Osteoblast (primary cell): ENCODE measurements at places on chromosomes 7 and 10. TPM values are rescaled to one million over a fixed set of nuclear protein-coding genes. Genes with fewer than 3 reads are reported as not detected.

GRCh38 chr7:74360008-74360407 is 70.8 kb downstream of the CLIP2 start:
- peak; percentile 29 for DNase-seq

DNA sequence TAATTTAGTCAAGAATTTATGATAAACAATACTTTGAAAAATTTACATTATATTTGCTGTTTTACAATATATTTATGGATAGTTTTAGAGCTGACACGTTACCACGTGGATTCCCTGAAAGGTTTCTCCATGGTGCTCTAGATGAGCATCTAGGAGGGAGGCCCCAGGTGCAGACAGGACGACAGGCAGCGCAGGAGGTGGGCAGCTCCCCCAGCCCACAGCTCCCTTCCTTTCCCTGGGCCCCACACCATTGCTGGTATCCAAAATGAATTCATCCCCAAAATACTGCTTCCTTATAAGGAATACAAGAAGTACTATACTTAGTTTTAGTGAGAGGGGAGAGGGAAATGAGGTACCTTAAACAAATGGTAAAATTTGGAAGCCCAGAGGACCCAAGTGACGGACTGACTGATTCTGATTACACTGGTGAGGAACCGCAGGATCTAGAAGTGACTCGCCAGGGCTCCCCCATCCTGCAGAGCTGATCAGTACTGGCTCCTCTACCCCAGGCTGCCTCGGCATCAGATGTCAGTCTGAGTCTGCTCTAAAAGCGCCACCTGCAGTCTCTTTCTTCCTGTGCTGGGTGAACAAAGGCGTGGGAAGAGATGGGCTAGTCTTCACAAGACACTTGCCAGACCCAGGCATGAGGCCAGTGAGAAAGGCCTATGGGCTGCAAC is 89.2 kb downstream of the DLG5 start:
- DNase-seq, result peak; percentile 91

- DNase-seq, result no peak
These were observed 343.9 kb downstream of the ABCA13 start for GRCh38 chr7:48515171-48515570.

GRCh38 chr10:100878291-100878910 is 34.4 kb upstream of the SLF2 start:
- peak; percentile 96 for DNase-seq

DNA sequence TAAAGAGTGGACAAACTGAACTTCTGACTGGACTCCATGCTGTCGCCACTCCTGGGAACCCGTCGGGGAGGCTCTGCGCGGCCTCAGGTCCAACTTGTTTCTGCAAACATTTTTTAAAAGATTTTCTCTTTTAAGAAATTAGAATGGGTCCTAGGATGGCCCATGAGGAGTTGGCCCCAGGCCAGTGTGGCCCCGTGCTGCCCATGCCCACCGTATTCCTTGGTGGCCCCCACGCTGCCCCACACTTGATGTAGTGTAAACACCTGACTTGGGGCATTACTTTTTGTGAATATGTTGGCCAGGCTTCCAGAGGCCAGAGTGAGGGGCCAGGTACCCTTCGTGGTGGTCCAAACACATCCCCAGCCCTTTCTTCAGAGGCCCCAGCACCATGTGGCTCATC is 19.3 kb downstream of the ZNF316 start:
- DNase-seq, result peak; percentile 58

DNA sequence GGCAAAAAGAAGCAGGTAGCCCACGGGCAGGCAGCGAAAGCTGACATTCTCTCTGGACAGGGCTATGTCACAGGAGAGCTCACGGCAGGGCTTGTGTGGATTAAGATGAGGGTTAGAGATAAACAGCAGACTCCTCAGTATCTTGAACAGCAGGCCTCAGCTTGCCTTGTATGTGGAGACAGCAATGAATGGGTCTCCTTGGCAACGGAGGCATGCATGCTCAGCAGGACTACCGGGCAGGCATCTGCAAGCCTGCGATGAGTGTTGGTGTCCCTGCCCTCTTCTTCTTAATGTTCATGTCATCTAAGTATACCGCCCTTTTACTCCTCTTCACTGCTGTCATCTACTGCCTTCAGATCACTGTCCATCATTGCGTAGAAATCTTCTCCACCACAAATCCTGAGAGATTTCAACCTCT is 81.9 kb upstream of the C1GALT1 start:
- DNase-seq, result no peak

- DNase-seq, result no peak
These were observed 28.1 kb upstream of the PLXDC2 start for GRCh38 chr10:19788075-19788686.

- DNase-seq, result peak; percentile 66
These were observed 54.5 kb downstream of the COA1 start for GRCh38 chr7:43674559-43675436.

DNA sequence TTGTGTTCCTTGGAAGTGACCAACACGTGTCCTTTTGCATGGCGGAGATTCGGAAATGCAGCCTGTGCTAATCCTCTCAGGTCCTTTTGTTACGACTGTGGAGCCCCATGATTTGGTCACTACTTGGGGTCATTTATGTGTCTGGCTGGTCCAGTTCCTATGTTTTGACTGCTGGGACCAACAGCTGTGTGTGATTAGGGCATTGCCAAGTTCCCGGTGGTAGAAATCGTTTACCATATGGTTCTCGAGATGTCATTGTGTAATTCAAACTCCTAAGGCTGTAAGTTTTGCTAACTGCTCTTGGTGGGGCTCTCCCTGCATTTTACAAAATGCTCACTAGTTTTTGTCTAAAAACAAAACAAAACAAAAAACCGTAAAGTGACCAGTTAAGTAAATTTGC is 62.0 kb downstream of the CCNY start:
- no peak for DNase-seq

DNA sequence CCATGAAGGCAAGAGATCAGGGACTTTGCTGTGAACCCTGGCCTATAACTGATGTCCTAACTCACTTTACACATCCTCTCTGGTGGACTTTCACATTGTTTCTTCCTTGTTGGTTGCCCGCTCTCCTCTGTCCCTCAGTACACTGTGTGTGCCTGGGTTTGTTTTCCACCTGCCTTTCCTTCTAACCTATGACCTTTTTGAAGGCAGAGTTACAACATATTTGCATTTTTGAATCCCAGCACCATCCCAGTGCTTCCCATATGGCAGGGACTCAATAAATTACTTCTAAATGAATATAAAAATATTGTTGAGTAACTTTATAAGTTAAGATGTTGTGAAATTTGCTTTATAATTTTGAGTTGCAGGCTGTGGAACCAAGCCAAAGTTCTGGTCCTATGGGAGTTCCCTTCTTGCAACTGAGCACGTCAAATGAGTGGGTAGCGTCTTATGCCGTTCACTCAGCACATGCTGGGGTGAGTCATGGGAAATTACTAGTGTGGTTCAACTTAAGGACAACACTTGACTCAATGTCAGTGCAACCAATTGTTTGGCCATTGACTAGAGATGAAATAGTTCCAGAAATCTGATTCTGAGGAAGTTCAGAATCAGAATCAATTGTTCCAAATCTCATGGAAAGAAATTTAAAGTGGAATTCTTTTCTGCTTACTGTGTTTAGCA is 250.9 kb downstream of the TWIST1 start:
- DNase-seq, result peak; percentile 90

DNA sequence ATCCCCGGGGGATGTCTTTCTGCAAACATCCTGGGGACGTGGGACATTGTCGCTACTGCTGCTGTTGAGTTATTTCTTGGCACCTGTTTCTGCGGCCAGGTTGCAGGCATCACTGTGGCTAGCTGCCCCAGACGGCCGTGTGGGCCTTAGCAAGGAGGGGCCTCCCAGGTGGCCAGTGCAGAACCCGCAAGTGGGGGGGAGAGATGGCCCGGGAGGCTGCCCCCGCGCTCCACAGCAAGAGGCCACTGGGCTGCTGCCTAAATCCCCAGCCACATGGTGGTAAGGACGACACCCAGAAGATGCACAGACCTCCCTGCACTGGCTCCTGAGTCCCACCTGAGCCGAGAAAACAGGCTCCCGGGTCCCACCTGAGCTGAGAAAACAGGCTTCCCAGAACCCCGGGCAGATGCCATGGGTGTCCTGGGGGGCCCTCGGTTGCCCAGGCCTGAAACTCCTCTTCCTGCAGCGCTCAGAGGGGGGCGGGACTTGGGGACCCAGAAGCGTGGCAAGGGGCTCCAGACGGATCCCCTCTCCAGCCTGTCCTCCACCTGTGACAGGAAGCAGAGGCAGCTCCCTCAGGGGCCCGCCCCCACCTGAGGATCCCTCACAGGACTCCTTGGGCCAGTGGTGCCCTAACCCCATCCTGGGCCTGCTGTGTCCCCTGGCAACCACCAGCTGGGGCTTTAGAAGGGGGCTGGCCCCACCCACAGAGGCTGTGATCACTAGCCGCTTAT is 952 bp upstream of the MAFK start:
- DNase-seq, result no peak

DNA sequence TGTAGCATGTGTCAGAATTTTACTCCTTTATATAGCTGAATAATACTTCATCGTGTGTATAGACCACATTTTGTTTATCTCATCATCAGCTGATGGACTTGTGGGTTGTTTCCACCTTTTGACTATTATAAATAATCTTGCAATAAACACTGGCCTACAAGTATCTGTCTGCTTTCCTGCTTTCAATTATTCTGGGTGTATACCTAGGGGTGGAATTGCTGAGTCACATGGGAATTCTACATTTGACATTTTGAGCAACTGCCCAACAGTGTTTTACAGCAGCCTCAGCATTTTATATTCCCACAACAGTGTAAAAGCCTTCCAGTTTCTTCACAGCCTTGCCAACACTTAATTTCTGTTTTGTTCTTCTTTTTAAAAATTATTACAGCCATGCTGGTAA is 200.3 kb upstream of the PRSS1 start:
- DNase-seq, result no peak

DNA sequence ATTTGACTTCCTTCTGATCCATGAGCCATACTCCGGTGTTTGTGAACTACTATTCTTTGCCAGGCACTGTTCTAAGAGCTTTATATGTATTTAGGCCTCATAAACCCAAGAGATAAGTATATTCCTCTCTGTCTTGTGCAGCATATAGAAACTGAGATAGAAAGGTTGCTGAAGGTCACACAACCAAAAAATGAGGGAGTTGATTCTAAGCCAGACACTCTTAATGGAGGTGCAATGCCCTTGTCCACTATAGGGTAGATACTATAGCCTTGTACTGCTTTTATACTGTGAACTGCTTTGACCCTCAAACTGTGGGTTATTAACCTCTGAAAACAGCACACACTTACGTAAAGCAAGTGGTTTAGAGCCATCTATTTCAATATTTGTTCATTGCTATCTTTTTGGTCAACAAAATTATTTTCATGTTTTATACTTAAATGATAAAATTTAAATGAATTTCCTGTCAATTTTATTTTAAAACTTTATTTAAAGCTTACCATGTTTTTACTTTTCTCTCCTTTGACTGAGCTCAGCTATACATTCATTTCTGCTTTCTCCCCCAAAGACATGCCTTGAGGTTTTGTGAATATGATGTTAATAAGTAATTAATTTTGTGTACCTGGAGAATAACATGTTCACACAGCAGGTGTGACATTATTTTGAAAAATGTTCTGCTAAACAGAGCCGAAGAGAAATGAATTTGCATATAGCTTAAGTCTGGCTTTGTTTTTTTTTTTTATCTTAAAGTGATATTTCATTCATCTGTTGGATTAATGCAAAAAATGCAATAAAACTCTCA is 687.3 kb downstream of the DNAJB9 start:
- no peak for DNase-seq

DNA sequence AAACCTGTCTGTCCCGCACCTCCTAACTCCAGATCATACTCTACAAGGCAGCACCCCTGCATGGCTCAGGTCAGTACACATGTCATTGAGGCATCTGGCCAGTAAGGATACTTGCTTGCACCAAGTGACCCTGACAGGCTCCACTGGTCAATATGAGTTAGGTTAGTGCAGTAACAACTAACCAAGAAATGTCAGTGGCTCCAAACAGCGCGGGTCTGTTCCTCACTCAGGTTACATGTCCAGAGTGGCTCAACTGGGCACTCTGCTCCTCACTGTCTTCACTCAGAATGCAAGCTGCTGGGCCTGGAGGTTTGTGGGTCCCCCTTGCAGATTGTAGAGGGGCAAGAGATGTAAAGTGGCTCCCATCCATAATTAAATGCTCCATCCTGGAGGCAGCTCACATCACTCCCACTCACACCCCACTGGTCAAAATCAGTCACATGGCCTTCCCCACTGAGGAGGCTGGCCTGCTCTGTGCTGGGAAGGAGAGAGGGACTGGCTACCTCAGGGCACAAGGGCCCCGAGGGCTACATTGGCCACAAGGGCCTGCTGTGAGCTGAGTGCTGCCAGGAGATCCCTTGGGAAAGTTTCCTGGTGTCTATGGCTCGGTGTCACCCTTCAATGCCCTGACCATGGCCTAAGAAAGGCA is 109.1 kb upstream of the GDF10 start:
- DNase-seq, result no peak

DNA sequence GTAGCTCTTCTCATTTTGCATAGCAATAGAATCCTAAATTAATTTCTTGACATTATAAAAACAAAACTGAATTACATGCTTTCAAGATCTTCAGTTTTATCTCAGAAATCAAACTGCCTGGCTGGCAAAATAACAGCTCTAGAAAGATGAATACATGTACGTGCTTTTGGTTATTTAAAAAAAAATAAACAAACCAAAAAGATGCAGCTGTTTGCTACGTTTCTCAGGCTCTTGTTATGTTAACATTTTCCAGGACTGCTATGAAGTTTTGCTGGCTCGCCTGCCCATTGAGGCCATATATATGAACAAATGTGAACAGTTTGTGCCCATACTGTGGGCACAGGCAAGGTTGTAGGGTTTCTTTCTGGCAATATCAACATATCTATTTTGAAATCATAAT is 86.6 kb downstream of the ODAD2 start:
- no peak for DNase-seq

- peak; percentile 54 for DNase-seq
These were observed 5.0 kb upstream of the TNS3 start for GRCh38 chr7:47586925-47587324.

GRCh38 chr10:118107040-118107439 is 60.3 kb upstream of the RAB11FIP2 start:
- no peak for DNase-seq

DNA sequence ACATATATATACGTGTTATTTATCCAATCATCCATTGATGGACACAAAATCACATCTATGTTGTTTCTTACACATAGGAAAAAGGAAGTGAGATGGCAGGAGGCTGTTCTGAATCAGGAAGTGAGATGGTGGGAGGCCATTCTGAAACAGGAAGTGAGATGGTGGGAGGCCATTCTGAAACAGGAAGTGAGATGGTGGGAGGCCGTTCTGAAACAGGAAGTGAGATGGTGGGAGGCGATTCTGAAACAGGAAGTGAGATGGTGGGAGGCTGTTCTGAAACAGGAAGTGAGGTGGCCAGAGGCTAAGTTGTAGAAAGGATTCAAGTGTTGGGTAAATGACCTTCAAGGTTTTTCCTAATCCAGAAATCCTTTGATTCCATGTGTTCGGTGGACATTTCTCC is 921.5 kb downstream of the TYW1 start:
- no peak for DNase-seq

HSPA12A gene
- 10.0 and 10.9 TPM in 2 replicates for total RNA-seq

ZP3 gene
- 3.5 and 6.2 TPM in 2 replicates for total RNA-seq

PDE6C gene
- not detected in 2 replicates for total RNA-seq

CALHM3 gene
- total RNA-seq, result not detected in 2 replicates

STOX1 gene
- under 0.01 and 0.29 TPM in 2 replicates for total RNA-seq

DCLRE1C gene
- total RNA-seq, result 16.3 and 17.7 TPM in 2 replicates
